ENCODE measurements at places on chromosomes 2 and 18.

- DNase-seq, result no peak
Observed at GRCh38 chr2:170498619-170499018, 216.5 kb upstream of the SP5 start.

DNA sequence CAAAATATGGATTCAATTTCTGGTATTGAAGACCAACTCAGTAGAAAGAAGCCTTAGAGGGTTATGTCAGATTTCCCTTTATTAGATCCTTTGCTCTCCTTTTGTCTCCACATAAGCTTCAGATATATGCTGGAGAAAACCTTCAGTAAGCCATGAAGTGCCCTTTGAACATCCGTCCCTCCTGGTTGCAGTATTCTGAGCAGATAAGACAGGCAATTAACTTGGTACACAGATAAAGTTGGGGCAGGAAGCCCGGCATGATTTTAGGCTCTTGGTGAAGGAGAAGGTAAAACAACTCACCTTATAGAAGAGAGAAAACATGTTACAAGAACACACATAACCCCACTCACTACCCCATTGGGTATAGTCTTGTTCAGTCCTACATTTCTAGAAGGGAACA is 76.4 kb downstream of the SRD5A2 start:
- DNase-seq, result no peak

- peak; percentile 34 for DNase-seq
Observed at GRCh38 chr2:200305797-200306195, 697 bp upstream of the SPATS2L start.

- no peak for DNase-seq
Observed at GRCh38 chr18:58754544-58755068, 83.3 kb downstream of the MALT1 start.

- DNase-seq, result no peak
Observed at GRCh38 chr18:61535401-61535800, 202.2 kb downstream of the CDH20 start.

DNA sequence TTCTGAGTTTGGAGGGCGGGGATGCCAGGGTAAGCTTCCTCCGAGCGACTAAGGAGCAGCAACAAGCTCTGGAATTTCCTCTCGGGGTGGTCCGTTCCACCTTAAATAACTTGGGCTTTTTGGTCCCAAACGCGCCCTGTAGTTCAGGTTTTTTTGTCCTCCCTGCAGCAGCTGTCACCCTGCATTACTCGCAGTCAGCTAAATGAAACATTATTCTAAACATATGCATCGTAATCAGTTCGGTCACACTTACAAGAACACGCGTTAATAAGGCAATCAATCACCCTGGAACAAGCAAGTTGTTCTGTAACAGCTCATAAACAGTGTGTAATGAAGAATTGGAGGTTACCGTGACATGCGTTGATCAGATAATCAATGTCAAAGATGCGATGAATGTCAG is 8.3 kb downstream of the EVX2 start:
- peak; percentile 53 for DNase-seq

- DNase-seq, result peak; percentile 14
Observed at GRCh38 chr18:48819781-48820482, 130.8 kb downstream of the SMAD7 start.

GRCh38 chr2:176088937-176089842 is 3.3 kb upstream of the HOXD13 start:
- peak; percentile 11 for DNase-seq

DNA sequence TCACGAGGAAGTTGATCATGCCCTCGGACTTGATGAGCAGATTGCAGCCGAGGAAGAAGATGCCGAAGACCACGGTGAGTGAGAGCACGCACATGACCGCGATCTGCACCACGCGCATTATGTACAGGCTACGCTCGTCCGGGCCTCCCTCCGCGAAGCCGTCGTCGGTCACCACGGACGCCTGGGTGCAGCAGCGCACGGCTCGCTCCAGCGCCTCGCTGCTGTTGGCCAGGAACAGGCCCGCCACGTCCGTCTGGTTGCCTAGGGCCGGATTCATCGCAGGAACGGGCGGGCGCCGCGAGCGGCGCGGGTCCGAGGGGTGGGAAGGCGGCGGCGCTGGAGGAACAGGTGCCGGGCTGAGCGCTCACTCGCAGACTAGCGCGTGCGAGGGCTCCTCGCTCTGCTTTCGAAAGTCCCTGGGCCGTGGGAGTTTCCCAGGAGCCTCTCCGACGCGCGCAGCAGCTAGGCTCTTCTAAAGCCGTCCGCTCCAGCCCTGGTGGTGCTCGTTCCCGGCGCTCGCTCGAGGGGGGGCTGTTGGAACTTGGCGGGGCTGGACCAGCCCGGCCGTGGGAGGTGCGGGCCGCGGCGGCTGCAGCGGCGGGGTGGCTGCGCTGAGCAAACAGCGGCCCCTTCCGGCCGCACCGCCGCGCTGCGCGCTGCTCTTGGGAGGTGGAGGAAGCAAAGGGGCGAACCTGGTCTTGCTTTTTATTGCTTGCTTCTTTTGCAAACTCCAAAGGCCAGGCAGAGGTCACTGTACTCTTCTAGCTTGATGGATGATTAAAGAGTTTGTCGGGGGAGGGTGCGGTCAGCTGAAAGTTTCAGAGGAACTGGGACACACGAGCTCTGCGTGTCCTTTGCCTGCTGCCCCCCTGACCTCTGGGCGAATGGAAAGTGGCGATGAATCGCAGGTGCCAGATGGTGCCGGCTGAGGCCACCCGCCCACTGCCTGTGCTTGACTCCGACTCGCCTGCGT is at the start of gene RPRM:
Gene RPRM (minus strand): TSS at position 474 of the 973 bp plus-strand sequence. CDS start 197 bp downstream, at position 277.
- peak; percentile 90 for DNase-seq

DNA sequence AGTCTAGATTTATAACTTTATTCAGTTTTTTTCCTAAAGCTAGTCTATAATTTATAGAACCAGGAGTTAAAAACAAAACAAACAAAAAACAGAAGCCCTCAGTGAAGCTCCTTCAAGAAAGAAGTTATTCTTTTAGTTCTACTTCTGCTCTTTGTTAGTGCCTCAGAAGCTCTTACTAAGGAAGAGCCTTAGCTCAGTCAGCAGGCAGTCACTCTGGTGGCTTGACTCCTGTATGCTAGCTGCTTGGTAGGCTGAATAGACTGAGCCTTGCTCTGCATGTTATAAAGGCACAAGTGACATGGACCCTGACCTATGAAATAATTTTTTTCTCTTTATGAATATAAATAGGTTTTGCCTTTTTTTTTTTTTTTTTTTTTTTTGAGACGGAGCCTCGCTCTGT is 24.8 kb downstream of the NCOA1 start:
- DNase-seq, result no peak

DNA sequence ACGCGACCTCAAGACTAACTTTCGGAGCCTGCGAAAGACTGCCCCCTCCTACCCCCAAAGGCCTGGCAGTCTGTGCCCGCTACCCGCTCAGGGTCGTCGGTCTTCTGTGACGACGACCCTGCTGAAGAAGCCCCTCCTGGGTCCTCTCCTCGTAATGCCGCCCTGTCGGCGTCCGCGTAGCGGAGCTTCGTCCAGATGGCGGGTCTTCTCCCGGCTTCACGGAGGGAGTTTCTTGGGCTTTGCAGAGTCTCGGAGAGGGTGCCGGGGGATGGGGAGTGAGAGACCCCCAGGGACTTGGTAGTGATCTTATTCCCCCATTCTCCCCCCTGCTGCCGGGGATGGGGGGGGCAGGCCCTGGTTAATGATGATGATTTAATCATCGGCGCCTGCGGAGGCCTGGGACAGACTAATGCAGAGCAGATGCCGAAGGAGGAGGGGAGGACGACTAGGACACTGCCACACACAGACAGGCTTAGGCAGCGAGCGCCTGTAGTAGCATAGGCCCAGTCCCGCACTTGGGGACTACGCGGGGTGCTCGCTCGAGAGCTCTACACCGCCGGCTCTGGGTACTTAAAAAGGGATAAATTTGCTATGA is 528 bp upstream of the PCGF1 start:
- DNase-seq, result peak; percentile 66

- no peak for DNase-seq
Observed at GRCh38 chr2:75023666-75024455, 65.4 kb downstream of the POLE4 start.

DNA sequence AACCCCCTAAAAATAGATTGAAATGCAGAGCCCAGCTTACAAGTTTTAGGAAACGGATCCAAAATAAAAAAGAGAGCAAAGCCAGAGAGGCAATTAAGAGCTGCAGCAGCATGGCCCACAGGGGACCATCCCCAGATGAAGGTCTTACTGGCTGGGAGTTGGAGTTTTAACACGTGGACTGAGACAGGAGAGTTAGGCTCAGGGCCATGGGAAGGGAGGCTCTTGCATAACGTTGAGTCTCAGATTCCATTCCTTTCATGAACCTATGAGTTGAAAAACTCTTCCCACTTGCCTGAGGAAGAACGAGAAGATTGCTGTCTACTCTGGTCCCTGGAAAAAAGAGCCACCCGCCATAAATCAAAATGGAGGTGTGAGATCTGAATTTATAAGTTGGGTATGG is 101.8 kb upstream of the NDUFV2 start:
- DNase-seq, result no peak

DNA sequence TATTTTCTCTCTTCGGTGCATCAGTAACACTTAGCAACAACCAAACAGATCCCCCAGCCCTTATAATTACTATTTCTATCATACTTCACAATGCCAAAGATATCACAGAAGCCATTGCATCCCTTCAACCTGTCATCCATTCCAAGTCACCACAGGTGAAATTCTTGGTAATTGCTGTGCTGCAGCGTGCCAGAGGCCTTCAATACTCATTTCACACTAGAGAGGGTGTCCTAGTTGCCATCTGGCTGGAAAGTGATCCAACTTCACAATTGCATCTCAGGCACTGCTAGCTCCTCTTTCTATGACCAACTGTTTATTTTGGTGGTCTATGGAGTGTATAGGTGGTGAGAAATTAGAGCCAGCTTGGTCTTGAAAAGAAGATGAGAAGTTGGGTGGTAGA is 131.2 kb downstream of the NUP35 start:
- DNase-seq, result no peak

GRCh38 chr2:191892391-191892790 is 45.5 kb upstream of the CAVIN2 start:
- DNase-seq, result no peak

DNA sequence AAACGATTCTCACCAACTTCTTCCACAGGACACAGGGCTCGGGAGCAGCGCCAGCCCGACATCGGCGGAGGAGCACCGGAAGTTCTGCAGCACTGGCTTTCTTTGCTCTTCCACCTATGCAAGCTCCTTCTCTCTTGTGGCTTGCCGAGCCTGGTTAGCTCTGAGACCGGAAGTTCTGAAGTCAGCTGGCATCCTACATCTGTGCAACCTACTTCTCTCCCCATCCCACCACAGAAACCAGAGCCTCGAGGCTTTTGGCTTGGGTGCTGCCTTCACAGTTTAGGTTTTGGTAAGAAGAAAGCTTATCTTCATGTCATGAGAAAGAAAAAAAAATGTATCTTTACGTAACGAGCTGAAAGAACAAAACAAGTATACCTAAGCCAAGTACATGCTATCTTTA is 111.7 kb downstream of the ANKRD44 start:
- DNase-seq, result no peak

DNA sequence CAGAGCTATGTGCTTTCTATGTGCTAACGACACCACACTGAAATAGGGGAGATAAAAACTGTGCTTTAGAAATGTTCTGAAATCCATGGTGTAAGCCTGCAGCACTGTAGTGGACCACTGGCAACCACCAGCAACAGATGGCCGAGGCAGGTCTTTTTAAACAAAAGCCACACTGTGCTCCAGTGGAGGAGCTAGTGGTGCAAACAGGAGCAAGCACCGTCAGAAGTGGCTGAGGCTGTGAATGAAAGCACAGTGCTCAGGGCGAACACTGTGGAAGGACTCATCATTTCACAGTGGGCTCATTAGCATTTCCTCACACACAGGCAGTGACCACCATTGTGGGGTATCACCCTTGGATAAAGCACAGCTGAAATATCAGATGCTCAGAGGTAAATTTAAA is 22.9 kb upstream of the MTX2 start:
- no peak for DNase-seq

GRCh38 chr18:54946149-54946581 is 13.1 kb downstream of the CCDC68 start:
- DNase-seq, result no peak

DNA sequence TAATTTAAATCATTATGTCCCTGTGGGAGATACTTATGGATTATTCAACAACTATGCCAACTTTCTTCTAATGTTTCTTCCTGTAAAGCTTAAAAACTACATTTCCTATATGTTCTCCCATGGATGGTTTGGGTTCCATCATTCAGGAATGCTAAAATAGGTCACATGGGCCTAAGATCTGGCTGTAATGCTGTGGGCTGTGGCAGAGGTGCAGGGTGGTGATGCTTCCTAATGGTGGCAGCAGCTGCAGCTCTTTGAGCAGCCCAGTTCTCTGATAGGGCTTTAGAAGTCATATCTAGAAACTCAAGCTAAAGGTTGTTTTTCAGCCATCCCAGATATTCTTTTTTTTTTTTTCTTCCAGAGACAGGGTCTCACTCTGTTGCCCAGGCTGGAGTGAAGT is 266.1 kb downstream of the ZNF385B start:
- DNase-seq, result peak; percentile 60

GRCh38 chr18:74994502-74995418 is 214.2 kb downstream of the PTGR3 start:
- no peak for DNase-seq

DNA sequence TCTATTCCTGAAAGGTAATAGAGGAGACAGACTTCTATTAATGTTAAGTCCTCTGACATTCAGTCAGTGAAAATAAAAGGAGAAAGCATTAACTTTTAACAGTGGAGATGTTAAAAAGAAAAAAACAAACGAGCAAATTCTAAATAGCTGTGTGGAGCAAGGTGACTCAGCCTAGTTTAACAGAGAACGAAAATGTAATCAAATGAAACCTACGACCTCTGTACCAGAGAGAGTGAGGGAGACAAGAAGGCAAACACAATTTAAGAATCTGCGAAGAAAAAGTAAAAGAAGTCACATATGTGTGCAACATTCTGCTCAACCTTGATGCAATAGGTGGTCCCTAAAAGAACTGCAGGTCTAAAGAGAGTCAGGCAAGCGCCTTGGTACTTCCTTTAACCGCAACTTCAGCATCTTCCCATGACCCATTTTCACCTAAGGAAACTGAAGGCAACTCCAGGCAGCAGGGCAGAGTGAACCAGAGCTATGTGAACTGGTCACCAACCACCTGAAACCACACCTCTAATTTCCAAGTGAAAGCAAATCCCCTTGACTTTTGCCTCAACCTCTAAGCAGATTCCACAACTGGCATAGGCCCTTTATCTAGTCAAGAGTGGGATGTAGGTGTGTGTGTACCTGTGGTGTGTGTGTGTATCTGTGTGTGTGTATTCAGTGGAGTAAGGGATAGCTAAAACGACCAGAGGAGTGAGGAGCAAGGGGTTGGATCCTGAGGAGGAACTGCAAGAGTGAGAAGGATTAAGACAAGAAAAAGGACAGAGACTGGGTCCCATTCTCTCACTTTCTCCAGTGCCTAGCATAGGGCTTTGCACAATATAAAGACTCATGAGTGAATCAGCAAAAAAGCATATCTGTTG is 43.0 kb downstream of the FIGN start:
- peak; percentile 35 for DNase-seq

GRCh38 chr2:84959095-84959565 is 11.8 kb upstream of the KCMF1 start:
- no peak for DNase-seq

GRCh38 chr2:78020491-78020890 is 498.3 kb upstream of the LRRTM4 start:
- no peak for DNase-seq

- no peak for DNase-seq
Observed at GRCh38 chr2:99677814-99678213, 188.0 kb upstream of the REV1 start.

Data from H9 (cell line).